ENCODE measurements at places on chromosomes 6 and 20.

- DNase-seq, result no peak
These were observed 405.0 kb downstream of the UTRN start for GRCh38 chr6:144690133-144690532.

GRCh38 chr20:45470262-45470931 is 844 bp downstream of the WFDC2 start:
- DNase-seq, result no peak

DNA sequence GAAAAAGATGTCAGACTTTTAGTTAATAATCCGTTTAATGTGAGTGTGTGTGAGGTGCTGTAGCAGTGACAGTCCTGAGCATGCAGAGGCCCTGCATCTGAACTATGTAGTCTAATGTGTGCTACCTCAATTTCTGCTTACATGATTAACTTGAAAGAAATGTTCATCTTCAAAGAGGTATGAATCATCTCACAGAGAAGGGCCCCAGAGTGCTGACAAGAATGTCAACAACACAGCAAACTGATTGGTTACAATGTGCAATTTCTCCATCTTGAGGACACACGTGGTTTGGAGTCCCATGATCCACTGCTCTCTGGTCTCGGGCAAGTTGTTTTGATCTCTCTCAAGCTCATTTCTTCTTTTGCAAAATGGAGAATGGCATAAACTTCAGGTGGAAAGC is 61.7 kb upstream of the EMILIN3 start:
- DNase-seq, result no peak

GRCh38 chr6:39327507-39327906 is 5.0 kb upstream of the KCNK16 start:
- DNase-seq, result no peak

GRCh38 chr6:45653117-45653883 is 275.6 kb upstream of the SUPT3H start:
- DNase-seq, result no peak

- no peak for DNase-seq
These were observed 92.3 kb downstream of the ANKRD60 start for GRCh38 chr20:58136149-58136484.

DNA sequence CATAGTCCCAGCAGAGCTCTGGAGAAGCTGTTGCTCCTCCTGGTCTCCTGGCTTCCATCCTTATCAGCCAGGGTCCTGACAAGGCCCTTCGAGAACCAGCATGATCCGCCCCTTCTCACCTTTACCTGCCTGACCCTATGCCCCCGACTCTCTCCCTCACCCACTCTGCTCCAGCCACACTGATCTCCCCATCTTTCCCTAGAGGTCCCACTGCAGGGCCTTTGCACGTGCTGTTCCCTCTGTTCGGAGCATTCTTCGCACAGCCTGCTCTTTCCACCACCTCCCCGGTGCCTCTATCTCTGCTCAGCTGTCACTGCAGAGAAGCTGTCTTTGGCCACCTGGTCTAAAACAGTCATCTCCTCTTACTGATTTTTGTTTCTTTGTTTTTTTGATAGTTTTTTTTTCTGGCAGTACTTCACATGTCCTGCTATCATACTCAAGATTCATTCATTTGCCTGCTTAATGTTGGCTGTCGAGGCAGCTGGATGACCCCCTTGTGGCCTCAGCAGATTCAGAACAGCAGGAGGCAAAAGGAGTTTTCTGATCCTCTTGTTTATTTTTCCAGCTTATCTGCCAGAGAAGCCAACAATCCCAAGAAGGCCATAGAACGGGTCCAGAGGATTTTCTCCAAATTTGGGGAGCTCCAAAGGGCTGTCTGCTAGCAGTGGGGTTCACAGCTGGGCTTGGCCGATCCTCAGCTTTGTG is 1.6 kb upstream of the PTGIS start:
- no peak for DNase-seq

DNA sequence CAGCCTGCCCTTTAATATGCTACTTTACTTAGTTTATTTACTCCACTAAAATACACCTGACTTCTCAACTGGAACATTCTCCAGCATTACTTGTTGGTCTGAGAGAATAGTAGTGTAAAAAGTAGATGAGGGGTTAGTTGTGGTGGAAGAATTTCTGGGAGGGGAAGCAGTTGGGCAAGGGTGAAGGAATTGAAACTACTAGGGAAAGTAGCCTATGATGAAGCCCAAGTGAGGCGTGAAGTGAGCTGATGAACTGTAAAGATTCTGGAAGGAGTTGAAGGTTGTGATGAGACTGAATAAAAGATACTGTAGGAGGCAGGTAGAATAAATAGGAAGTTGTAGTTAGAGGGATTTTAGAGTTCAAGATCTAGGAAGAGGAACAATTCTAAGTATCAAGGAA is 72.5 kb downstream of the ITCH start:
- no peak for DNase-seq

GRCh38 chr6:56835612-56836011 is 119.3 kb upstream of the BEND6 start:
- DNase-seq, result no peak

- no peak for DNase-seq
These were observed 76.5 kb upstream of the TSHZ2 start for GRCh38 chr20:52895701-52896100.

GRCh38 chr6:32655203-32655710 is 11.2 kb downstream of the HLA-DQB1 start:
- DNase-seq, result no peak

DNA sequence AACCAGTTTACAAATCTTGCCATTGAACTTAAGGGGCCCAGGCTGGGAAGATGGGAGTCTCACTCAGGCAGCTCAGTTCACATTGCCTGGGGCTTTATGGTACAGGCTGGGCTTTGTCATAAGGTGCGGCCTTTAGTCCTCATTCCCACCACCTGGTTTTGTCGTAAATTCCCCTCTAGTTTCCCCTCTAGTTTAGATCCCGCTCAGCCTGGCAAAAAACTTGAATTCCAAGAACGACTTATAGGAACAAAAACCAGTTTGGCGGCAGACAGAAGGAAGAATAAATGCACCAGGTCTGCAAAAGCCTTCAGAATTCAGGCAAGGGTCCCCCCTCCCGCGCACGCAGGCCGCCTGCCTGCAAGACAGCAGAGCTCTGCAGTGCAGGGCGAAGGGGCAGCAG is 4.1 kb downstream of the BMP7 start:
- no peak for DNase-seq

DNA sequence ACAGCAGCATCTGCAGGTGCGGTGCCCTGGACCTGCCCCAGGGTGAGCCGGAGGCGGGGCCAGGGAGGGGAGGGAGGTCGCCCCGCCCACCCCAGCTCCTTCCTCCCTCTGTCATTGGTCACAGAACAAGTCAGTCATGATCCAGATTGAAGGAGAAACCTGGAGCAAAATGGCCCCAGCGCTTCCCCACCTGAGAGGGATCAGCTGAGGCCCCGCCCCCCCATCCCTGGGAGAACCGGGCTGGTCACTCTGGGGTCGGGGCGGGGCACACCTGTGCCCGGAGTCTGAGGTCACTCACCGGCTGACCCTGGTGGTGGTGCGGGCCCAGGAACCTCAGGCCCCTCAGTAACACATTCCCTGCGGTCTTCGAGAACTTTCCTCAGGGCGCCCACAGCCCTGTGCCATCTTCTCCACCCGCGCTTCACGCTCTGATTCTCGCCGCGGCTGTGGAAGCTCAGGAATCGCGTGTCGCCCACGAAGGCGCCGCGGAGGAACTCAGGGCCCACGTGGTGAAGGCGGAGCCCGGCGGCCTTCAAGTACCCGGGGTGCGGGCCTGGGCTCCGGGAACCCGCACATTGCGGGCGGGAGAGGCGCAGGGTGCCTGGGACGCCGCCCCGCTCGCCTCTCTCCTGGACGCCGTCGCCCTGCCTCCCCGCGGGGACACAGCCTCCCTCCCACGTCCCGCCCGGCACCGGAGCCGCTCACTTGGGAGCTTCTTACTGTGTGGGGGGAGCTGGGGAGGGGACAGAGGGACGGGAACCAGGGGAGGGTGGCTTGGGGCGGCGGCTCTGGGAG is 36.4 kb upstream of the HLA-C start:
- peak; percentile 52 for DNase-seq

DNA sequence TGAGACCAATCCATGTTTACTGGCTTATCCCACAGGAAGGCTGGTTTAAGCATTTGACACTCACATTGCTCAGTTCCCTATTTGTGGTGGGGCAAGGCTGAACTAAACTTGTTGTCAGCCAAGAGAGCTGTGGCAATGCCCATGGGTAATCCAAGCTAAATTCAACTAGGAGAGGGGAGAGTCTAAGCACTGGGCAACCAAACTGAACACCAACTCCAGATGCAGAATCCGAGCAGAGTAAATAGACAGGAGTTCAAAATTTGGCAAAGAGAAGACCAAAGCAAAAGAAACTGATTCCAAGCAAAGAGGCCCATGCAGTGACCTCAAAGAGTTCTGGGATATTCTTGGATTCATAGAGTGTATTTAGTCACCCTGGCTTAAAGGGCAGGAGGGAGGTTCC is 106.5 kb upstream of the NT5E start:
- no peak for DNase-seq

DNA sequence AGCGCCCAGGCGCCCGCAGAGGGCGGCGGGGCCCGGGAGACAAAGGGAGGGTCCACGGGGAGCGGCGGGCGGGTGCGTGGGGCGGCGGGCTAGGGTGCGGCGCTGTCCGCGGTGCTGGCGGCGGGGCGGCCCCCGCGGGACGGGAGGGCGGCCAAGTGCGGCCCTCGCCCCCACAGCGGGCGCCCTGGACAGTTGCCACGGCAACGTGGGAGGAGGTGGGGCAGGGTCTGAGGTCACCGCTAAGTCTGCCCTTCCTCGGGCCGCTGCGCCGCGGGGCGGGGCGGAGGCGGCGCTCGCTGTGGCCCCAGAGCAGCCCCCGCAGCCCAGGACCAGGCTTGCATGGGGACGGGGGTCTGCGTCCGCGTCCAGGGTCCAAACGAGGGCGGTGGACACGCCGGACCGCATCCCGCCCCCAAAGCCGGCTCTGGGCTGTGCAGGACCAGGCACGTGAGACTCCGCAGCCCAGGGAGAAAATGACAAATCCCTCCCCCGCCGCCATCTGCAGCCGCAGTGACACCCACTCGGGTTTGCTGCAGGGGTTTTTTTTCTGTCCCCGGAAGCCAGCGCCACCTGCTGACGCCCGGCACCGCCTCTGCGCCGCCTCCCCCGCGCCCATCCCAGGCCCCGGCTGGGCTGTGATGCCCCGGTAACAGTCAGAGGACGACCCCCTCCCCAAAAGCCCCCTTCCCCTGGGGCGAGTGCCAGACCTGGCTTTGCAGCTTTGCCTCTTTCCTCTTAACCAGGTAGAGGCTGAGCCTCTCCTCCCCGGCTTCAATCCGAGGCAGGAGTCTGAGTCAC is 36.8 kb downstream of the YTHDF1 start:
- DNase-seq, result peak; percentile 23

DNA sequence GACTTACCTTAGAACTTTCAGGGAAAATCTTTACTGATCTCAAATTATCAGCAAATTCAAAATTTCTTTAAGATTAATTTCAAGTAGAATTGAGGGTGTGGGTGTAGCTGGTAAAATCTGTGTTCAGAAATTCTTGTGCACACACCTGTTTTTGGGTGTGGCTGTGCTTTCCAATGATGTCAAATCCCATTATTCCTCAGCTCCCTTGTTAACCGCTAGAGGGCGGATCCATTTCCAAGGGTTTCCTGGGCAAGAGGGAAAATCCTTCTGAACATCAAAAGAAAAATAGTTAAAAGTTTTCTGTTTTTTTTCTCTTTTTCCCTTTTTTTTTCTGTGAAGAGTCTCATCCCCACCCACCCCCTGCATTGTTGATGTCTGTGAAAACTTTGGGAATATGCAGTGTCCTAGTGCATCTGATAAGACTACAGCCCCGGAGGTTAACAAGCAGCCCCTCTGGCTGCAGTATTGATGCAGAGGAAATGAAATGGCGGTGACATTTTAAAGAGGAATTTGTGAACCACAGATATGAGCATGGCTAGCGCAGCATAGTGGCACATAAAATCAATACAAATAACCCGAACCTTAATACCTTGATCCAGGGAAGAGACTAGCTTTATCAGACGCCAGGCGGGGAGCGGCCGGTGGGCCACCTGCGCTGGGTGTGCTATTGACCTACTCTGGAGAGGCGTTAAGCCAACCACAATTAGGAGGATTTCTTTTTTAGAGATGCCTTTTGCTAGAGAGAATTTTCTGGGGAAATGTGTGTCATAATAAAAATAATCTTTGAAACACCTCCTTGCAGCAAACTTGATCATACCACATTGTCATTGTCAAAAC is 130.9 kb downstream of the FOXA2 start:
- no peak for DNase-seq

DNA sequence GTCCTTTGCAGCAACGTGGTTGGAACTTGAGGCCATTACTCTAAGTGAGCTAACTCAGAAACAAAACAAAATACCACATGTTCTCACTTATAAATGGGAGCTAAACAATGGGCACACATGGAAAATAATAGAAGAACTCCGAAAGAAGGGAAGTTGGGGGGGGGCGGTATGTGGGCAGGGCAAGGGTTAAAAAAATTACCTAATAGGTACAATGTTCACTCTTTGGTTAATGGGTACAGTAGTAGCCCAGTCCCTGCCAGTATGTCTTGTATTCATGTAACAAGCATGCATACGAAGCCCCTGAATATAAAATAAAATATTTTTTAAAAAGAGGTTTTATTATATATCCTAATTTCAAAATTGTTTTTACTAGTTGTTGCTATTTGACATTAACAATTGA is 15.3 kb upstream of the FHL5 start:
- no peak for DNase-seq

- no peak for DNase-seq
These were observed 32.1 kb upstream of the MANEA start for GRCh38 chr6:95545226-95545625.

GRCh38 chr6:146560607-146561006 is 17.0 kb downstream of the RAB32 start:
- DNase-seq, result no peak

GRCh38 chr20:39103732-39104131 is 141.6 kb downstream of the DHX35 start:
- DNase-seq, result no peak

DNA sequence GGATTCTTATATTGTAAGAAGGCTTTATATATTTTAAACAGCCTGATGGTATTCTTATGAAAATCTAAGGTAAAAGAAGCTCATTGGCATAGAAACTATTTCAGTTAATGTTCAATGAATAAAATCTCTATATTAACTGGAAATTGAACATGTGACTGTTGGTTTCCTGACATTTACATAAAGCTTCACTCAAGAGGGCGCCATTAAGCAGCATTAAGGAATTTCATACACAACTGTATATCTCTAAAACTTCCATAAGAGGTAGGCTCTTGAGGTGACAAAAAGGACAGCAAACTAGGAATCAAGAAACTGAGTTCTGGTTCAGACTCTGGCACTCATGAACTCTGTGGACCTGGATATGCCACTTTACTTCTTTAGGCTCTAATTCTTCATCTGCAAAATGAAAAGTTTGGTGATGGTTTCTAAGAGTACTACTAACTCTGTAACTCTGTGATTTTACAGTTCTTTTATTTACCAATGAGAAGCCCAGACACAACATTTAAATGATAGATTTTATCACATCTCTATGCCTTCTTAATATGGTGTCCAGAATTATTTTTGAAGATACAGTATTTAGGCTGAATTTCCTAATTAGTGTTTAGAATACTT is 147.5 kb downstream of the FLRT3 start:
- no peak for DNase-seq

- DNase-seq, result no peak
These were observed 336.2 kb downstream of the ZFAND3 start for GRCh38 chr6:38155621-38156204.

DNA sequence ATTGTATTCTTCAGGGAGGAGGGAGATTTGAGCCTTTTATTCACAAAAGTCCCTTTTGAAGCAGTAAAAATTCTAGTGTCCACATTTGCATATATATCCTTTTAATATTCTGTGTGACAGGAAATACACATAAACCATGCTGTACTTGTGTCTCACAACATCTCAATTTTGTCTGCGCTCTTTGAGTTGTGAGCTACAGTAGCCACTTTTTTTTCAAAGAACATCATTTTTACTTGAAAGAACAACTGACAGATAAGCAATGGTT is 21.3 kb downstream of the LMBRD1 start:
- no peak for DNase-seq

Measured in stimulated activated CD4-positive, alpha-beta T cell treated with anti-CD3 and anti-CD28 coated beads, TNF-alpha, amount 100 ng/mL, for 1 hour (primary cell).